ENCODE measurements at places on chromosomes 2 and 18.

- DNase-seq, result no peak
Observed at GRCh38 chr2:237066396-237066795, 19.3 kb upstream of the COPS8 start.

GRCh38 chr2:55842046-55842445 lies 81.5 kb downstream of the EFEMP1 start:
- DNase-seq, result no peak

DNA sequence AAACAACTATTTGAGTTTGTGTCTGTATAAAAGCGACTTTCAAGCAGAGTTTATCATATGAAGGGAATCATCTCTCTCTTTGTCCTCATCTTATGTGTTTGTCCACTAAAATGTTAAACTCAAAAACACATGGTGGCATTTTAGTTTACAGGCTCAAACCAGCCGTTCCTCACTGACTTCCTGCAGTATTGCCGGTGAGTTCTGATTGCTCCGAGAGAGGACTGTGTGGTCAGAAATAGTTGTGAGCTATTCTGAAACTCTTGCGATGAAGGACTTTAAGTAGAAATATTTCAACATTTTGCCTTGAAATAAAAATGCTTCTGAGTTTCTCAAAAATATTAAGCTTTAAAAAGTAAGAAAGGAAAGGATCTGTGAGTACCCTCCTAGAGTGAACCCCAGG lies 163.2 kb upstream of the CAVIN2 start:
- DNase-seq, result no peak

DNA sequence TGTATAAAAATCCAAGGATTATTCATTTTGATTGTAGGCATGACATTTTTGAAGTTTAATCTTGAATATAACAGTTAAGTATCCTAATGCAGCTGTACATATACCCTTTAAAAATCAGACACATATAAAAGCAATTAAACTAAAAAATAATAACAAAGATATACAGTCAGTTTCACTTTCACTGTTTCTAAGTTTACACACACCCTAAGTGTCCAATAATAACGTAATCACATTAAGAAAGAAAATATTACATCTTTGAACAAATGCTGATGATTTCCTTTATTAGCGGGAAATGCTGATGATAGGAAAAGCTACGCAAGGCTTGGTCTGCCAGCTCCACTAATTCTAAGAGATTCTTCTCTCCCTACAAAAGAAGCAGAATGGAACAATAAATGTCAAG lies 38.8 kb downstream of the RTTN start:
- DNase-seq, result no peak

DNA sequence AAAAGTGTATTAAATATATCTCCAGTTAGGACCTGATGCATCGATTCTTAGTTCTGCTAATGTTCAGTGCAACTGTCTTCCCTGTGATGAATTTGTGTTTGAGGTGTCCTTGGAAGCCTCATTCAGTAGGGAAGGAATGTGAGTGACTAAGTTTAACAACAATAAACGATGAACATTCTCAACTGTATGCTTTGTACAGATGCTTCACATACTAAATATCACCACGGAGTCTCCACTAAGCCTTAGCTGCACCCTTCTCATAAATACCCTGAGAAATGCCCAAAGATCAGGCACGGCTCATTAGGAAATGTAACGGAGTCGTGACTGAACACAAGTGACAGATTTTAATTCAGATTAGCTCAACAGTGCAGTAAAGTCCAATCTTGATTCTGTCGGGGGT lies 24.4 kb upstream of the AGFG1 start:
- DNase-seq, result no peak

DNA sequence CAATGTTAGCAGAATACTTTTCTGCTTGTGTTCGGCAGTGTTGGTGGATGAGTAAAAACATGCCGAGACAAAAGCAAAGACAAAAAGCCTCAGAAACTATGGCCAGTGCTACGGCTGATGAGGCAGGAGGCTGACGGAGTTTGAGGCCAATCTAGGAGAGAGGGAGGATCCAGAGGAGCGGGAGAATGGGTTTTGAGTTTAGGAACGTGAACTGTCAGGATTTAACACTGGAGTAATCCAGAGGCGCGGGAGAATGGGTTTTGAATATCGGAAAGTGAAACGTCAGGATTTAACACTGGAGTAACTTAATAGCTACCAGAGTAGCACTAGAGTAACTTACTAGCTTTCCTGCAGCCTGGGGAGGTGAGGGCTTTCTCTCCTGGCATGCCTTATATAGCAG lies 37.4 kb downstream of the LYPD6B start:
- DNase-seq, result no peak

- DNase-seq, result no peak
Observed at GRCh38 chr2:165113414-165113813, 90.4 kb downstream of the SCN3A start.

DNA sequence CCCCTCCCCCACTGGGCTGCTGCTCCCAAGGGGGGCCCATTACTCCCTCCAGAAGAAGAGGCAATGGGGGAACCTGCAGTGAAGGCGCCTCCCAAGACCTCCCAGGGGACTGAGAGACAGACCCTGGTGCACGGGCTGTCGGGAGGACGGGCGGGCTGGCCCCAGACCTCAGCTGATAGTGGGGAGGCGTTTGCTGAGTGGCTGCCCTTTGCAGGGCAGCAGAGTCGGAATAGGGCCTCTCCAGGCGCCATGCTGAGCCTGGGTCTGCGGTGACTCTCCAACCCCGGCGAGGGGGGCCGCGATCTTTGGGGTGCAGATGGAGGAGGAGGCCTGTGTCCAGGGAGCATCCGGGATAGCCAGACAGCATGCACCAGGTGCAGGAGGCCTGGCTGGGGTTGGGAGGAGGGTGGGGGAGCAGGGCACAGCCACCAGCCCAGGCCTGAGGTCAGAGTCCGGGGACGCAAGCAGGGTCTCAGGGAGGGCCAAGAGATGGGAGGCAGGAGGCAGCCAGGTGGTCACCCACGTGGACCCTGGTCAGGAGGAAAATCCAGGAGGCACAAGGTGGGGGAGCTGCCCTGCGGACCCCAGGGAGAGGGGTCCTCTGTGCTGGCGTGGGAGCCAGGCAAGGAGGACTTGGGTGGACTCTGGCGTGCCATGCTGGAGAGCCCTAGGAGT lies 11.0 kb downstream of the CROCC2 start:
- DNase-seq, result no peak

- DNase-seq, result no peak
Observed at GRCh38 chr18:77082316-77082955, 50.1 kb downstream of the MBP start.

GRCh38 chr2:39696838-39697237 lies 31.1 kb downstream of the TMEM178A start:
- DNase-seq, result no peak

DNA sequence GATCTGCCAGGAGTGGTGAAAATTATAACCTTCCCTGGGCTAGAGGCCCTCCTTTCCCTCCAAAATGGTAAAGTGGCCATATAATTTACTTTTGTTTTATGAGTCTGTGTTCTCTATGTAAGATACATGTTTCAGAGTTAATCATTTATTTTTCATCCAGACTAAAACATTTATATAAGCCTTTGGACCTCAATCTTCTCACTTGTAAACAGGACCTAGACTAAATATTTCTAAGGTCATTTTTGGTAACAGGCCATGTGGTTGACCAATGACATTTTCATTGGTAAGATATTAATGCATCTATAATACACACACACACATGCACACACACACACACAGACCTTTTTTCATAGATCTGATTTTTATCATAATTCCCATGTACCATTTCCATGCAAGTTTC lies 79.7 kb upstream of the KCTD1 start:
- DNase-seq, result no peak

DNA sequence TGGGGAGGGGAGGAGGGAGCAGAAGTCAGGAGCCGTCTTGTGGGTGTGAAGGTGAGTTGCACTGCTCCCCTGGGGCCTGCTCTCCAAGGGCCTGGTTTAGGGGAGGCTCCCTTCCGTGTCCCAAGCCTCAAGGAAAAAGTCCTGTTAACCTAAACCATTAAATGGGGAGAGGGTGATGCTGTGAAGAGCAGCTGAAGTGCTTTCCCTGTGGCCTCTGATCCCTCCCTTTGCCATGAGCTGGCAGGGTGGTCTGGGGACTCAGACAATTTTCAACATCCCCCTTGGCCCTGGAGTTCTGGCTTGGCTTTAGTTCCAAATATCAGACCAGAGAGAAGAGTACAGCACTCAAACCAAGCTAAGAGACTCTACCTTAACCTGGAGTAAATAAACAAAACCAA lies 692 bp upstream of the POMC start:
- no peak for DNase-seq

DNA sequence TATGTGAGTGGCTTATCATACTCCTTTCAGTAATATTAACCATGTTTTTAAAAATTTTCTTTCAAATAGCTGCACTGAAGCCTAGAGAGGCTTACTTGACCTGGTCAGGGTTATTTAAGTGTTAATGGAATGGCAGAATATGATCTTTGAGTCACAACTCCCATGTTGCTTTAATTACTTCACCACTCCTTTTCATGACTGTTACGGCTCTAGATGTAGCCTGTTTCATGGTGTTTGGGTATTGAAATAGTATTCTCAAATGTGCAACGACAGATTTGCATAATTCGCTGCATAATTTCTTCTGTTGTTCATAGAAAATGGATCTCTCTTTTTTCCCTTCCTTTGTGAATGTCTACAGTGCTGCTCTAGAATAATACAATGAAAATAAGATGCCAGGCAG lies 51.6 kb upstream of the PLA2R1 start:
- DNase-seq, result no peak

Measured in NCI-H1436 (cell line).